Thymus (tissue), 14 donors: ENCODE measurements at places on chromosomes 4 and X. TPM values are rescaled to one million over a fixed set of nuclear protein-coding genes. Genes with fewer than 3 reads are reported as not detected.

DMRTC1B gene
- 0.14 TPM for total RNA-seq

PROM1 gene
- 1.1 TPM for total RNA-seq

C4orf50 gene
- 0.66 TPM for total RNA-seq

FATE1 gene
- total RNA-seq, result 5.5 TPM

PRSS12 gene
- 1.5 TPM for total RNA-seq

BTC gene
- 0.42 TPM for total RNA-seq

ADH1A gene
- 0.19 TPM for total RNA-seq

PPP4R3C gene
- not detected for total RNA-seq

CENPVL2 gene
- 0.24 TPM for total RNA-seq

SLC9B1 gene
- 4.3 TPM for total RNA-seq

PHOX2B gene
- not detected for total RNA-seq

PARM1 gene
- 27.2 TPM for total RNA-seq

DRP2 gene
- 4.7 TPM for total RNA-seq

SPANXA2 gene
- total RNA-seq, result 0.09 TPM

HSFX4 gene
- total RNA-seq, result 0.28 TPM

ADH4 gene
- 0.09 TPM for total RNA-seq

DUX4 gene
- not detected for total RNA-seq

WWC2 gene
- total RNA-seq, result 1.5 TPM

NPY1R gene
- 2.7 TPM for total RNA-seq

H2BW2 gene
- total RNA-seq, result not detected

PDCL2 gene
- not detected for total RNA-seq

S100G gene
- not detected for total RNA-seq

TLR10 gene
- 8.9 TPM for total RNA-seq

MAGEA10 gene
- total RNA-seq, result not detected

CDX4 gene
- not detected for total RNA-seq

IL2RG gene
- total RNA-seq, result 91.6 TPM

GALNTL6 gene
- total RNA-seq, result 0.05 TPM

DSPP gene
- total RNA-seq, result 0.05 TPM

SPANXA1 gene
- total RNA-seq, result 0.09 TPM

FRYL gene
- 44.2 TPM for total RNA-seq
